AG20443 (cell line): ENCODE measurements at places on chromosomes 2 and 18.
A peak's percentile ranks its signal among the peaks of the same experiment; 100 is the strongest.

- DNase-seq: no peak
Measured at GRCh38 chr2:109382226-109382895, 231.4 kb downstream of the SEPTIN10 start.

DNA sequence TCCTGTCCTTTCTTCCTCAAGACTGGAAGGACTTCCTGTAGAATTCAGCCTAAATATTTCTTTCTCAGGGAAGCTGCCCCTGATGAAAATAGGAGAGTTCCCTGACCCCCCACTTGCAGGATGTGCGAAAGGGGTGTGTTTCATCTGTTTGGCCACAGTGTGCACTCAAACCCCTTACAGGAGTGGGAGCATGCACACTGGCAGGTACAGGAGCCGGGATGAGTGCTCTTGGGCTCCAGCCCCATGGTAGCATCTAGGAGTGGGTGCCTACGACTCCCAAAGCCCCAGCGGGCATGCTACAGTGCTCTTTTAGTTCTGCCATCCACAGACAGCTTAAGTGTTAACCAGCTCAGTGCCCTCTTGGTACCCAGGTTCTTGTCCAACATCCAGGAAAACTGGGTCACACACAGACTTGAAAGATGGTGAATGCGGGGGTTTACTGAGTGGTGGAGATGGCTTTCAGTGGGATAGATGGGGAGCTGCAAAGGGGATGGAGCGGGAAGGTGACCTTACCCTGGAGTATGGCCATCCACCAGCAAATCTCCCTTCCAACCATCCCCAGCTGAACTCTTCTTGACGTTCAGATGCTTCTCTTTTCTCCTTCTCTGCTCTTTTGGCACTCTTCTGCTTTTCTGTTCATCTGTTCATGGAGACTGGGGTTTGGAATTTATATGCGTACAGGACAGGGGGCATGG lies 295.0 kb upstream of the NCKAP5 start:
- DNase-seq: no peak

DNA sequence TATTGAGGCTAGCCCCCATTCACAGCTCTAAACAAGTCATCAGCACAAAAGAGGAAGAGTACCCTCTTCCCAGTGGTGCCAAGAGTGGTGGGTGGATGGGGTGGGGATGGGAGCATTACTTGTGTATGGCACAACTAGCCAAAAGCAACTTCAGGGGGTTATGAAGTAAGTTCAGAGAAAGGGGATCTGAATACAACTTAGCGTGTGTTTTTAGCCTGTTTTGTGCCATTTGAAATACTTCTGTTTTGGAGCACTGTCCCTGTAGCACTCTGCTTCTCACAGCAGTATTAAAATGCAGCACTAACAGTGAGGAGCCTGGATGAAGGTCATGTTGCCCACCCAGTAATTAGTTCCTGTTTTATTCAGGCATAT lies 113.5 kb downstream of the CRIM1 start:
- DNase-seq: no peak

GRCh38 chr2:237693291-237693994 lies 66.1 kb downstream of the LRRFIP1 start:
- peak; percentile 35 for DNase-seq

DNA sequence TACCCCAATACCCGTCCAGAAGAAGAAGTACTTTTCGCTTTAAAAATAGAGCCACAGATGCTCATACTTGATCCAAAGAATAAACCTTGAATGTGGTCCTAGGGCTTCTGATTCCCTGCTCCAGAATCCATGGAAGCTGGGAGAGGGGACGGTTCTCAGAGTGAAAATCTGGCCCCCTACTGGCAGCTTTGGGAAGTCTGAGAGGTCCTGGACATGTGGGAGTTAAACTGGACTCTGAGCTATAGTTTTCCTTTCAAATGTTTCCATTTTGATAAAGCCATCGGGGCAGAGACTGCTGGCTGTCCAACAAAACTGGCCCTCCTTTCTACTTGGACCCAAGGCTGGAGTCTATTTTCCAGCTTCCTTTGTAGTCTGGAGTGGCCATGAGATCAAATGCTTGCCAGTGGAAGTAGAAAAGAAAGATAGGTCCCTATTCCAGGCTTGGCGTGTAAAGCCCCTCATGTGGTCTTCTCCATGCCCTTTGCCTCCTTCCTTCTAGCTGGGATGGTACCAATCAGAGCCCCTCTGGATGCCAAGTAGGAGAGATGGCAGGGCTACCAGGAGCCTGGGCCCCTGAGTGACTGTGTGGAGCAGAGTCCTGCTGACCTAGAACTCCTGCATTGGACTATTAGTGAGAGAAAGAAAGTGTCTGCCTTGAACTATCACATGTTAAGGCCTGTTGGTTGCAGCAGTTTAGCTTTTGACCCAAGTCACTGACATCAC lies 37.7 kb upstream of the TBC1D8 start:
- peak; percentile 70 for DNase-seq

DNA sequence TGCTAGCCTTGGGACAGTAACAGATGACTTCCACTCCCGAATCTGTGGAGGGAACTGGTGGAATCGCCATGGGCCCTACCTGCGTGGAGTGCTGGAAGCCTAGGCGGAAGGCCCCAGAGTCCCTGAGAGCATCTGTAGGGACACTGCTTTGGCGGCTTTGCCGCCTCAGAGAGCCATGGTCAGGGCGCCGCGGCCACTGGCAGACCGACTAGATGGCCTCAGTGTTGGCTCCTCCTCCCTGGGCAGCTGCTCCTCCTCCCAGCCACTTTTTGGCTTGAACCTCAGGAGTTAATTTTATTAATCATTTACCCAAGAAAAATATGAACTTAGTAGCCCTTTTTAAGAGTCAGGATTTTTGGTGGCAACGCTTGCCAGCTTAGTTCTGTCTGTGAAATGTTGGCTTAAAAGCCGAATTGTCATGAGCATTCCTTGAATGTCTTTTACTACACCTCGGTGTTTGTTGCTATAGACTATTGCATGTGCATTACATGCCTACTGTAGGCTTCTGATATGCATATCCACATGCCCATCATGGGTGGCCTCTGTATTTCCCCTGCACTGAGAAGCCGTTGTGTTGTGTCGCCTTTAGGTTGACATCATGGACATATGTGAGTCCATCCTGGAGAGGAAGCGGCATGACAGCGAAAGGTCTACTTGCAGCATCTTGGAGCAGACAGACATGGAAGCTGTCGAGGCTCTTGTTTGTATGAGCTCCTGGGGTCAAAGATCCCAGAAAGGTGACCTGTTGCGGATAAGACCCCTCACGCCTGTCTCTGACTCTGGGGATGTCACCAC lies 2.4 kb downstream of the KLF11 start:
- DNase-seq: no peak

DNA sequence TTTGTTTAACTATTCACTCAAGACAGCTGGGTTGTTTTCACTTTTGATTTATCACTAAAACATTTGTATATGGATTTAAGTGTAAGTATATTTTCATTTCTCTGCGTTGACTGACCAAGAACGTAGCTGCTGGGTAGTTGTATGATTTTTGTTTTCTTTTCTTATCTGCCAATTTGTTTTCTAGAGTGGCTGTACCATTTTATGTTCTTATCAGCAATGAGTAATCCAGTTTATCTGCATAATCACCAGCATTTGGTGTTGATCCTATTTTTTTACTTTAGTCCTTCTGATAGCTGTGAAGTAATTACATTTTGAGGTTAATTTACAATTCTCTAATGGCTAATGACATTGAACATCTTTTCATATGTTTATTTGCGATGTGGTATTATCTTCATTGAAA lies 1178.4 kb upstream of the TMEFF2 start:
- no peak for DNase-seq

DNA sequence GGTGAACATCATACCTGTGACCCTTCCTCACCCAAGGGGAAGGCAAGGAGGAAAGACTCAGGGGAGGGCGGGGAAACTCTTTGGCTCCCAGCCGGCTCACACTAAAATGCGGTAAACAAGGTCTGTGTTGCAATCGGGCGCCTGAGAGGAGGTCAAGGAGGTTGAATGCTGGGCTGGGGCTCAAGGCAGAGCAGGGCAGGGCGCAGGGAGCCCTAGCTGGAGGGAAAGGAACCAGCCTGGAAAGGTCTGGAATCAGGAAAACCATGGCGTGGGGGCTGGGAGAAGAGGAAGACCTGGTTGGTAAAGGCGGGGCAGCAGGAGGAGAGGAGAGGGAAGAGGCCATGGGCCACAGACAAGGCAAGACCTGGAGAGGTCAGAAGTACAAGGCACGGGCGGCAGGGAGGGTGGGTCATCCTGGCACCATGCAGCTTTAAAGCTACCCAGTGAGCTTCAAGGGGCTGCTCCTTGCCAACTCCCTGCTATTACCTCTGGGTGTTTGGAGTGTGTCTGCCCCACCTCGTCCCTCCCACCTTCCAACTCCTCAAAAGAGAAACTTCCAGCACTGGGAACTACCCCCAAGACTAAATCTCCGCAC lies 4.8 kb upstream of the TMEM37 start:
- DNase-seq: no peak

GRCh38 chr2:7048762-7049294 lies 131.6 kb downstream of the RNF144A start:
- DNase-seq: no peak

DNA sequence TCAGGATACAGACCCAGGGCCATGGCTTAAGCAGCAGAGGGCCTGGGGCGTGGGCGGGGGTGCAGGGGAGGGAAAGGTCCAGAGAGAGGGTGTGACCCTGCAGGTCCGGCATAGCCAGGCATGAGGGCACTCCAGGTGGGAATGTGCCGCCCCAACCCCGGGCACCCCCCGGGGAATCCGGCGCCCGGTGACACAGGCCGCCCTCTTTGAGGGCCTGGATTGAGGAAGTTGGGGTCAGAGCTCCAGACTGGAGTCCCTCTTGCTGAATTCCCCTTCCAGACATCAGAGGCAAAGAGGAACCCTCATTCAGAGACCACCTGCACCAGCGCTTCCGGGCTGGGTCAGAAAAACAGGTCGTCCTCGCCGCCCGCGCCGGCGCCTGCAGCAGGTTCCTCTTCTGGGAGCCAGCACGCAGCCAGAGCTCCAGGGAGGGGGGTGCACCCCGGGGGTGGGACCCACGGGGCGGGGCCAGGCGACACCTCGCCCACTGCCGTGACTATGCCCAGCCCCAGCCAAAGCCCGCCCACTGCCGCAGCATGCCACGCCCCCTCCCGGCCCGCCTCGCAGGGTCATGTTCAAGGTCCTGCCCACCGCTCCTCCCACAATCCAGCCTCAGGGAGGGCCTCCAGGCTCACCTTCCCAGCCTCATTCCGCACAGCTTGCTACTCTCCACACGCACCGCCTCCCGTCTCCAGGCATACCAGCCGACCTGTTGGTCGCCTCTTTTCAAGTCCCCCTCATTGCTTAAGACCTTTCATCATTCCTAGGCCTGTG lies 98.3 kb upstream of the ID2 start:
- no peak for DNase-seq

GRCh38 chr2:19747310-19748072 lies 154.3 kb downstream of the TTC32 start:
- DNase-seq: peak; percentile 42

- DNase-seq: no peak
Measured at GRCh38 chr2:45894211-45894610, 242.7 kb downstream of the PRKCE start.

- DNase-seq: peak; percentile 33
Measured at GRCh38 chr2:1796232-1796930, 52.1 kb upstream of the PXDN start.

DNA sequence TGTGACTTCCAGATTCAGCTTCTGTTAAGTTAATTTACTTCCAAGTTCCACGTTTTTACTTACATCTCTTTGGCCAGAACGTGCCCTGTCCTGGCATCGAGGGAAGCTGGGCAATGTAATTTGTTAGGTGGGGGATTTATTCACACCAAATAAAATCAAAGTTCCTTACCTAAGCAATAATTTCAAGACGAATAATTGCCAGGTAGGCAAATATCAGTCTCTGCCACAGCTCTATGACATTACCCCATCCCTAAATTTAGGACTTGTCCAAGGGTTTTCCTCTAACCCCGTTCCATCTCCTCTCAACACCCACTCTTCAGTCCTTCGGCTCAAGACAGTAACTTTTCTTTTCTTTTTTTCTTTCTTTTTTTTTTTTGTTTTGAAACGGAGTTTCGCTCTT lies 38.3 kb upstream of the LAMA1 start:
- no peak for DNase-seq

DNA sequence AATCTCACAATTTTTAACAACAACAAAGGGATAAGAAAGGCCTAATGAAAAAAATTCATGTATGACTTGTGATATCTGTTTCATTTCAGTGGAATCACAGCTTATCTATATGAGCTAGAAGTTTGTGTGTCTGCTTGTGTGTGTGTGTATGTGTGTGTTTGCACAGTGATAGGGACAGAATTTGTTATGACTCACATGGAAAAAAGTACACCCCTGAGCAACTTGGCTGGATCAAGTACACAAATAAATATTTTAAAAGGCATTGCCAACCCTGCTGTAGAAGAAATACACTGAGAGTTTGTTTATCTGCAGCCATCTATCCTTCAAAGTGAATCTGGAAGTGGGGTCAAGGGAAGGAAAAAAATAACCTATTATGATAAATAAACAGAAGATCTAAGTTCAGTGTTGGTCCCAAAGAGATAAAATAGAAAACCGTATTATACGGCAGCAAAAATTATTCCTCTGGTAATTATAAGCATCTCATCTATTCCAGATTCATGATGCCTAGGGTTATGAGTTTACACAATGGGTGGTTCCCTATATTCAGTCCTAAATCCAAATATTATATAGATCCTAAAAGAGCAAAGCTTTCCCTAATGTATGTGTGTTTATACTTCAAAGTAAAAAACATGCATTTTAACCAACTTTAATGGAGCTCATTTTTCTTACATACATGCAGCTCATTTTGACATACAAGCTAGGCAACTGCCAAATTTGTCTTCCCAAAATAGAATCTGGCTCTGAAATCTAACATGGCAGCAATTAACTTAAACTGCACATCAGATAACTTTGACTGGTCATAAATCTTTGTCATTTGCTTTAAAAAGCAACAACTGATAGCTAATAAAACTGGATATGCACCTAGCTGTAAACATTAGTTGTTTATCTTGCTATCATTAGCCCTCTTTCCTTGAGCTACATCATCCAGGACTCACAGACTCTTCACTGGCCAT lies 420.6 kb downstream of the IRS1 start:
- DNase-seq: no peak

DNA sequence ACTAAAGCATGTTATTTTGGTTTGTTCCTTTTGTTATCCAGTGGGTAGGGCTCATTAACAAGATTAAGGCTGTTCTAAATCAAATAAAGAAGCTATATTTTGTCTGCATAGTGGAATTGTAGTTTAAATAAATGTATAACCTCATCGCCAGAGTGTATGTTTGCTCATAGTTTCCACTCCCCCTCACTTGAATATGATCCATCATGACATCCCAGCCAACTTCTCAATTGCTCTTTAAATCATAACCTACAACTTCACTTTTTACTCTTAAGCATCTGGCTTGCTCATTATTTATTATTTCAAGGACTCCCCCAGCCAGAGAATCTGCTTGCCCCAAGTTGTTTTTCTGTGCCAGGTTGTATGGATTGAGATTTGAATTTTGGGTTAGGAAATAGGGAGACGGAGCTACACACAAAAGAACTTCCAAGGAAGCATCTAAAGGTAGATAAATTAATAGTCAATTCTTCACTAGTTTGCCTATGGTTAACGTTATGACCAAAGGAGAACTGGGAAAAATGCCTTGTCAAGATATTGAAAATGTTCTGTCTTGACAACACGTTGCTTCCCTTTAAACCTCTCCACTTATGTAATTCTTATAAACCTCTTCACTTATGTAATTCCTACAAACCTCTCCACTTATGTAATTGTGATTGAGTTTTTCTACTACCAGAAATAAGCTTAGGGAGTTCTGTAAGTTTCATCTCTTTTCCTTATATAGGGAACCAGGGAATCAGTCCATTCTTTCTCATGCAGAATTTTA lies 55.4 kb upstream of the UPP2 start:
- DNase-seq: no peak
